NCI-H774 (cell line): ENCODE measurements at places on chromosomes 6 and 20.

DNA sequence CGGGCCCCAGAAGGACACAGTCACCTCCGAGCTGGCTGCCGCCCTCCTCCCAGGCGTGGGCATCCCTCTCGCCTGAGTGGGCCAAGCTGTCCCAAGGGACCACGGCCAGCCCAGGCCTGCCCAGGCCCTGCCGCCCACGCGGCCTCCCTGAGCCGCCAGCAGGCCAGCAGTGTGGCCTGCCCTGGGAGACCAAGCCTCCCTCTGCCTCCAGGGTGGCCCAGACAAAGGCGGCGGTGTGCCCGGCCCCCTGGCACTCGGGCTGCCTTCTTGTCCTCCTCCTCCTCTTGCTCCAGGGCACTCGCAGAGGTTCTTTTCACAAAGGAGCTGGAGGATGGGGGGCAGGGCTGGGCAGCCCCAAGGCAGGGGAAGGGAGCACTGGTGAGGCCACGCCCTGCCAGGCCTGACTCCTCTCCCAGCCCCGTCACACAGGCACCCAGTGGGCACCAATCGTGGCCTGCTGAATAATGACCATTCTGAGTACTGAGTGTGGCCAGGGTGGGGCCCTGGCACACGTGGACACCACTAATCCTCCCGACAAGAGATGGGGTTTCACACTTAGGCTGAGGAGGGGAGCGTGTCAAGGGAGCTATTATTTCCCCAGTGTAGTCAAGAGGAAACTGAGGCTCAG lies 25.3 kb downstream of the NOL4L start:
- DNase-seq = no peak

- DNase-seq = no peak
These were observed 45.2 kb downstream of the ANKEF1 start for GRCh38 chr20:10079964-10080363.

GRCh38 chr20:54054516-54054915 lies 15.9 kb downstream of the BCAS1 start:
- DNase-seq = no peak

DNA sequence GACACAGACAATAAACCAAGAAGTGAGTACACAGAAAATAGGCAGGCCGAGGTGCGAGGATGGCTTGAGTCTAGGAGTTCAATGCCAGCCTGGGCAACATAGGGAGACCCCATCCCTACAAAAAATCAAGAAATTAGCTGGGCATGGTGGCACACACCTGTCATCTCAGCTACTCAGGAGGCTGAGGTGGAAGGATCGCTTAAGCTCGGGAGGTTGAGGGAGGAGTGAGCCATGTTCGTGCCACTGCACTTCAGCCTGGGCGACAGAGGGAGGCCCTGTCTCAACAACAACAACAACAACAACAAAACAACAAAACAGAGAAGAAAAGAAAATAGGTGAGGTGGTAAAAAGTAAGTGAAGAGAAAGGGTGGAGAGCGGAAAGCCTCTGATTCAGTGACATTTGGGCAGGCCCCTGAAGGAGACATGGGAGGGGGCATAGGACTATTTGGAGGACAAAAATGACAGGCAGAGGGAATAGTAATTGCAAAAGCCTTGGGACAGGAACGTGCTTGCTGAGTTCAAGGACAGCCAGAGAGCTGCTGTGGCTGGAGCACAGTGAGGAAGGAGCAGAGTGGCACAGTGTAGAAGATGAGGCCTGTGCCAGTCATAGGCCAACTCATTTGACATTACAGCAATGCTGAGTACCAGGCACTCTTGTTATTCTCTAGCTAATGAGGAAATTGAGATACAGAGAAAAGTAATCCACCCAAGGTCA lies 160.6 kb downstream of the VEGFA start:
- DNase-seq = no peak

- DNase-seq = no peak
These were observed 462.6 kb downstream of the HDGFL1 start for GRCh38 chr6:23031986-23032385.

GRCh38 chr6:69398729-69399128 lies 398.1 kb downstream of the LMBRD1 start:
- no peak for DNase-seq

GRCh38 chr6:160172704-160173103 lies 51.1 kb downstream of the SLC22A1 start:
- no peak for DNase-seq

GRCh38 chr6:137964876-137965275 lies 97.8 kb downstream of the TNFAIP3 start:
- DNase-seq = no peak

DNA sequence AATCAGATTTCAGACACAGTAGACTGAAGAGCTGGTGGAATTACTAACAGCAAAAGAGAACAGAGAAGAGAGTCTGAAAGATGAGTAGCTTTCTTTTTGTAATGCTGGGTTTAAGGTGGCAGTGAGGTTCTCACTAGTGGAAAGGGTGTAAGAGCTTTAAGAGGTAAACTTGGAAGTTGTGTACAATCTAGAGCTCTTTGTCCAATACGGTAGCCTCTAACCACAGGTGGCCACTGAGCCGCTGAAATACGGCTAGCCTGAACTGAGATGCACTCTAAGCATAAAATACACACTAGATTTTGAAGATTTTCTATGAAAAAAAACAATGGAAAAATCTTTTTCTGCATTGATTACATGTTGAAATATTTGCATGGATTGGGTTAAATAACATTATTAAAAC lies 4.0 kb downstream of the ELOVL2 start:
- no peak for DNase-seq

GRCh38 chr20:21134883-21135493 lies 9.1 kb downstream of the KIZ start:
- DNase-seq = peak; percentile 5

GRCh38 chr20:31972471-31973021 lies 4.6 kb downstream of the XKR7 start:
- DNase-seq = no peak

- peak; percentile 42 for DNase-seq
These were observed 426.6 kb upstream of the MAP3K7 start for GRCh38 chr6:91013511-91013910.

- no peak for DNase-seq
These were observed 4.1 kb upstream of the TPD52L1 start for GRCh38 chr6:125149256-125150144.

DNA sequence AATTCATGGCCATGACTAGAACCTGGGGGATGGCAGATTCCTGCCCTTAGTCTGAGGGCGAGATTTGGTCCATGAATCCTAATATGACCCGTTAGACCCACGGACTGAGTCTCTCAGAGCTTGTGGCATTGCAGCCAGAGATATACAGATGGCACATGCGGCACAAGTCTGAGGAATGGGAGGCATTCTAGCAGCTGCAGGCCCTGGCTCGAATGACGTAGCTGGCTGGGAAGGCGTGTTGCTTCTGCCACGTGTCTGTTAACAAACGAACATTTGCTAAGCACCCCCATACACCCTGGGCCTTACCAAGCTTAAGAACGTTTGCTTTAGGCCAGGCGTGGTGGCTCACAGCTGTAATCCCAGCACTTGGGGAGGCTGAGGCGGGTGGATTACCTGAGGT lies 68.0 kb downstream of the CD164 start:
- DNase-seq = no peak

DNA sequence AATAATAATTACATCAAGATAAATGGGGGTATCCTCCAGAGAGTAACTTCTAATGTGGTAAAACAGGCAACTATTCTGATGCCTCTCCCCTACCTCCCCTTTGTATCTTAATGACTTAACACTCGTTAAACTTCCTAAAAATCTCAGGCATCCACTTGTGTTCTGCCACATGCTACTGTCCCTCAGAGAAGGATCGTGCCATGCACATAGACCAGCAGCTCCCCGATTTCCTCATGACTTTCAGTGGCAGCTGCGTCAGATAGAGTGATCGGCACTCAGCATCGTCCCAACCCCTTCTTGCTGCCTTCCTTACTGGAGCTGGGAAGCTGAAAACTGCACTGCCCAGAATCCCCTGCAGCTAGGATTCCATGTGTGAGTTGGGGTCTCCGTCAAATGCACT lies 32.1 kb downstream of the RIPOR2 start:
- DNase-seq = no peak

DNA sequence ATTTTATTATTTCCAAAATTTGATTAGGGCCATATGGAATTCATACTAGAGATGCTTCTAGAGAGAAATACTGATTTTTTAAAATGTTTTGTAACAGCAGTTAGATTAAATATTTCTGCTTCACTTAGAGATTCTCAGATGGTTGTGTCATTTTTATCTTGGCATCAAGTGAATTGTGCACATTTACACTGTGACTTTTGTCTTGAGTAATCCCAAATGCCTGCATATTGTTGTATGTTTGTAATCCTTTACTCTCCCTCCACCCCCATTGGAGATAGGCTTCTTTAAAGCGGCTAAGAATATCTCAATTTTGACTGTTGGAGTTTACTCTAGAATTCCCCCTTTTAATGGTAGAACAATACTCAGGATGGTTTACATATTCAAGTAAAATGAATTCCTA lies 19.0 kb downstream of the STX16 start:
- DNase-seq = no peak

DNA sequence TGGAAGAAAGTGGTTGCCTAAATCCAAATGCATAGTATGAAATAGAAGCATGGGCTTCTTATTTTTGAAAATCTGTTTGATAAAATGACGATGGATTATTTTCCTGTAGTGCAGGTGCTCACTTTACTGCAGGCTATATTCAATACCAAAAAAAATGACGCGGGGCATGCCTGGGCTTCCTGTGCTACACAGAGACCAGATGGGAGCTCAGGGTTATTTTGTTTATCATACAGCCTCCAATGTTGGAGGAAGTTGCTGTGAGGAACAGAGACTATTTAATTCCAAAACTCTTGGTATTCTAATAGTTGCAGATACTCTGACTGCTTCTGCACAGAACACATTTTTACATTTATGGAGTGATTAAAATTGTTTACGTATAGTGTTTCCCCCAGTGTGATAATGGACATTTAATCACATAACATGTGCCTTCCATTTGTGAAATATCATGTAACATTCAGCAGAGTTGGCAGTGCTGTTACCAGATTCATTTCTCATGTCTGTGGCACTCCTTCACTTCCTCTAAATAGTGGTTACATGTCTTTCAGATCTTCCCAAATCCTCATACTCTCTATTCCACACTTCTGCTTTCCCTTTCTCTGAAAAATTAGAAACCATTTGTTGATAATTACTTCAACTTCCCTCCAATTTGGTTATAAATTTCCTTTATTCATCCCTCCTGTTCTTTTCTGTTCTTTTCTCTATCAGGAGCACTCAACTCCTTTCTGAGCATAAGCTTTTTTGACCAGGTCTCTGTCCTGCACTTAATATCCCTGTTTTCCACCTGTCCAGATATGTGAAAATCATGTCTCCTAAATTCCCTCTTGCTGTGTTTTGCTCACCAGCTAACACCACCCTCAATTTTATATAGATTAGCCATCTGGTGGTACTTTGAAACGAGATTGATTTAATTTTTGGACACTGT lies 121.6 kb downstream of the ADGRB3 start:
- DNase-seq = no peak

- DNase-seq = no peak
These were observed 223.1 kb downstream of the BCAS1 start for GRCh38 chr20:53847139-53847836.

DNA sequence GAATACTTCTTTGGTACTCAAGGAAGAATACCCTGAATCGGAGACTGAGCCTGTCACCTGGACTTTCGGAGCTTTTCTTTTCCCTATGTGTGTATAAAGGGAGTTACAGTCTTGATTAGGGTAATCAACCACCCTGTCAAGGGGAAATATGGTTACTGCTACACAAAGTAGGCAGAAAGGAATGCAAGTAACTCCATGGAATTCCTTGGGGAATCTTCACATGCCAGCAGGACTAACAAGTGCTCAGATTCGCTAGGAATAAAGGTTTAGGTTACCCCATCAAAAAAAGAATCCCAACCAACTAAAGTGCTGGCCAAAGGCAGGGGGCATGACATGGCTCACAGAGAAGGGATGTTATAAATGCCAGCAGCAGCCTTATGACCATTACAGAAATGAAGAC lies 10.4 kb downstream of the KCNS1 start:
- no peak for DNase-seq

- no peak for DNase-seq
These were observed 6.2 kb downstream of the ULBP2 start for GRCh38 chr6:149948011-149948410.

- DNase-seq = peak; percentile 33
These were observed 9.3 kb upstream of the ID1 start for GRCh38 chr20:31595654-31596411.

DNA sequence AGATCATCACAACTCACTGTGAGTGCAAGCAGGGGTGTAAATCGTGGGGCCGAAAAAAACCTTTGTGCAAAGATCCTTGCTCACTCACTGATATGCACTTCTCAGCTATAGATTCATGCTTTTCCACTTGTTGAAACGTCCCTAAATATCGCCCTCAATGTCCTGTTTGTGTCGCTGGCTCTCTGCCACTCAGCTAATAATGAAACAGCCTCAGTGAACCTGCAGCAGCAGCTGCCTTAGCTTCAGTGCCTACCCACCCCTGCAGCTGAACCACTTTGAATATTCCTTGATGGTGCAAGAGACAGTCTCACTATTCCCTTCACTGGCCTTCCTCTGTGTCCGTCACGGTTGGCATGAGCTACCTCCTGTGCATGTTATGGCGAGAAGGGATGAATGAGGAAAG lies 128.9 kb upstream of the NAA20 start:
- no peak for DNase-seq

DNA sequence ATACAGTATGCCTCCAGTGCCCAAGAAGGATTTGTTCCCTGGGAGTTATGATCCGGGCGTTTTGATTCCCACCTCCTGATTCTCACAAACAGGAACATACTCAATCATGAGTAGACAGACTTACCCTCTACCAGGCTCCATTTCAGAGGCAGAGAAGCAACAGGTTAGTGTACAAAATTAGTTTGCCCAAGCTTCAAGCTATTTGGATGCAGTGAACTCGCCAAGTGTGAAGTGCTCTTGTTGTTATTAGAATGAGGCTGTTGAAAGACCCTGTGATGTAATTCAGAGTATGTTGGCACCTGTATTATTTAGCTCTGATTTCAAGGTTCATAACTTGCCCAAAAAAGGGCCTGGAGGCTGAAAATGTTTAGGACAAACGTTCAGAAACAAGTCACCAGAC lies 247.0 kb downstream of the PHACTR1 start:
- DNase-seq = no peak

DNA sequence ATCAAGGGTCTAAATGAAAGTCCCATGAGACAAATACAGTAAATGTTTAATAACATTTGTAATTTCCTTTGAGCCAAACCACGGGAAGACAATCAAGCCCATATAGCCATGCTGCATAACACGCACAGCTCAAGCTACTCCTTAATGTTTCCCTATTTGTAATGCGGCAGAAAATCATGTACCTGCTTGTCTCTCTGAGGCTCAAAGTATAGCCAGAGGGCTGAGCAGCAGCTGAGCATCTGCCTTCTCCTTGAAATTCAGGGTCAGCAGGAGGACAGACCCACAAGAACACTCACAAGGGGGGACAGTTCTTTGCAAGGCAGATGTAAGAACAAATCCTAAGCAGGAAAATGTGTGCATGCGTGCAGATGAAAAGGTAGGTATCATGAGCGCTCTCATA lies 45.8 kb upstream of the JARID2 start:
- DNase-seq = no peak

DNA sequence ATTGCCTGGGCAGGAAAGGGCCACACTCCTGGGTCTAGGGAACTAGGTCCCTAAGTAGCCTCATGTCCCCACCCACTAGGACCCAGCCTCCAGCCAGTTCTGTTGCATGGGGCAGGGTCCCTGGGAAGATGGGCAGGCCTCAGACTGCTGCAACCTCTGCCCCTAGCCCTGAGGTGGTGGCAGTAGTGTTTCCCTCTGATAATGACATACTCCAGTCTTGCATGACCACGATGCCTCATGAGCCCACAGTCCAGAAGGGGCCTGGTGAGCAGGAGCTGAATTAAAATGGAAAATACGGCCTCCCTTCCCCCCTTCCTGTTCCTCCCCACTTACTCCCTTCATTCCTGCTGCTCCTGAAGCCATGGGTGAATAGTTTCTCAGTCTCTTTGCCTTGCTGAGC lies 36.0 kb upstream of the SCRT2 start:
- DNase-seq = no peak
